NB4 (cell line): ENCODE measurements at places on chromosomes 2 and 18.

GRCh38 chr18:35409911-35410310 lies 32.8 kb upstream of the ZNF396 start:
- no peak for DNase-seq

DNA sequence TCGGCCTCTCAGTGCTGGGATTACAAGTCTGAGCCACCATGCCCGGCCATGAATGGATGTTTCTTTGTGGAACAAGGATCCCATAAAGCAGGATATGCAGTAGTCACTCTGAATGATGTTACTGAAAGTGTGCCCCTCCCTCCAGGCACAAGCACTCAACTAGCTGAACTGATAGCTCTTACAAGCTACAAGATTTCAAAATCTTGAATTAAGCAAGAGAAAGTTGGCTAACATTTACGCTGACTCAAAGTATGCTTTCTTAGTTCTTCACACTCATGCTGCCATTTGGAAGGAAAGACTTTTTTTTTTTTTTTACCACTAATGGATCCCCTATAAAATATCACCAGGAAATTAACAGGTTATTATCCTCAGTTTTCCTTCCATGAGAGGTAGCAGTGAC lies 549.0 kb upstream of the PKDCC start:
- DNase-seq = no peak

GRCh38 chr2:240043279-240043989 lies 9.9 kb downstream of the OR6B3 start:
- no peak for DNase-seq

DNA sequence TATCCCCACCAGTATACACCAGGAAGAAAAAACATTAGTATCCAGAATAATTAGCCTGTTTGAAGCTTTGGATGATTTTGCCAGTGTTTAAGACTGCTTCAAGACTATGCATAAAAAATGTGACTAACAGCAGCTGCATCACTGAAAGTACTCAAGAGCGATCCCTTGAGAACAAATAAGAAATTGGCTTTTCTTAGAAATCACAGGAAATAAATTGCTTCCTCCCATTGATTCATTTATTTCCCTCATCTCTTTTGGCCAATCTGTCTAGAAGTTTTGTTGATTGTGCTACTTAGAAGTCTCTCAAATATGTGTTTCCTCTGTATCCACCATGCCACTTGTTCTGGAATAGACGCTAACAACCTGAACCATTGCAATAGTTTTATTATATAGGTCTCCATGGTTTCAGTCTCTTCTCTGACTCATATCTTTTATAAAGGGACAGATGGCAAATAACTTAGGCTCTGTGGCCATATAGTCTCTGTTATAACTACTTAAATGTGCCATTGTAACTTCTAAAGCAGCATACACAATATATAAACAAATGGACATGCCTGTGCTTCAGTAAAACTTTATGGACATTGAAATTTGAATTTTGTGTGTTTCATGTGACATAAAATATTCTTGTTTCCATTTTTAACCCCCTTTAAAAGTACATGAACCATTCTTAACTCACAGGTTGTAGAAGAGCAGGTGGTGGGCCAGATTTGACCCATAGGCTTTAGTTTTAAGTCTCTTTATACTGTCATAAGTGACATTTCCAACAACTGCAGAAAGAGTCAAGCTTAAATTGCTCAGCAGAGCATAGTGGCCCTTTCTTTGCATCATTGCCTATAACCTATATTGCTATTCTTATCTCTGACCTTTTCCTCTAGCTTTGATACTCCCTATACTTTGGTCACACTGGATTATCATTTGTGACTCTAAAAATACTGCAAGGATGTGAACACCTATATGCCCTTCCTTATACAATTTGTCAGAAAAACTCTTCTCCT lies 123.9 kb downstream of the MC4R start:
- no peak for DNase-seq

GRCh38 chr2:99317161-99317872 lies 16.3 kb upstream of the LYG1 start:
- no peak for DNase-seq

DNA sequence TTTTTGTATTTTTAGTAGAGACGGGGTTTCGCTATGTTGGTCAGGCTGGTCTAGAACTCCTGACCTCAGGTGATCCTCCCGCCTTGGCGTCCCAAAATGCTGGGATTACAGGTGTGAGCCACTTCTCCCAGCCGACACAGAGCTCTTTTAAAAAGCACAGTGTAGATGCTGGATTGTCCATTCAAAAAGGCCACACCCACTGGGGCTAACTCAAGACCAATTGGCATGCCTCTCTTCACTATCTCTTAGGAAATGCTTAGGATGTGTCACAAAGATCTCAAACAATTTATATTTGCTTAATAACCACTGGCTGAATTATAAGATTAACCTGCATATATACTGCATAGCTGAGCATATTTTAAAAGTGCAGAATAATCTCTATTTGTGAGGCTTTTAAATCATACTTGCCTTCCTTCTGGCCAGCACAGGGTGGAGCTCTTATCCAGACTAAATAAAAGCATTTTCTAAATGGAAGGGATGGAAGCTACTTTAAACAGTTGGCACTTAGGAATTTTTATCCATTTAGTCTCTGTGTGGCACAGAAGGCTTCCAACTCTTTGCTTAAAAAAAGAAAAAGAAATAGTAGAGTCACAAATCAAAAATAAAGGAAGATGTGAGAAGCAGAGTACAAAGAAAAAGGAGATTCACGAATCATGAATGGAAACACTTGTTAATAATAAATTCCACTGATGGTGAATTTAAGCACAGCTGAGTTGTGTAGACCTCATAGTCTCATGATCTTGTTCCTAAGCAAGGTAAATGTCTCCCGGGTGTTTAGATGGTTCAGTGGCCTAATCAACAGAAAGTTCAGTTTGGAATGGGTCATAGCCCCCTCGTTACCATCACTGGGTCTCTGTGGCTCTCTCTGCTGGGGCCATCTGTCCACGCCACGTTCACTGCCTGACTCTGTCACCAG lies 22.4 kb downstream of the CRYGD start:
- peak; percentile 52 for DNase-seq

- DNase-seq = peak; percentile 30
These were observed 78.3 kb upstream of the CRIM1 start for GRCh38 chr2:36277146-36277808.
